Stimulated activated effector memory CD8-positive, alpha-beta T cell treated with anti-CD3 and anti-CD28 coated beads, Interleukin-12 subunit alpha, Interleukin-12 subunit beta, amount 100 ng/mL, for 72 hours (primary cell): ENCODE measurements at places on chromosomes 6 and 20.

GRCh38 chr6:3349388-3350251 is 90.9 kb downstream of the PSMG4 start:
- no peak for DNase-seq

GRCh38 chr6:113562248-113562647 is 294.9 kb upstream of the MARCKS start:
- DNase-seq: no peak

DNA sequence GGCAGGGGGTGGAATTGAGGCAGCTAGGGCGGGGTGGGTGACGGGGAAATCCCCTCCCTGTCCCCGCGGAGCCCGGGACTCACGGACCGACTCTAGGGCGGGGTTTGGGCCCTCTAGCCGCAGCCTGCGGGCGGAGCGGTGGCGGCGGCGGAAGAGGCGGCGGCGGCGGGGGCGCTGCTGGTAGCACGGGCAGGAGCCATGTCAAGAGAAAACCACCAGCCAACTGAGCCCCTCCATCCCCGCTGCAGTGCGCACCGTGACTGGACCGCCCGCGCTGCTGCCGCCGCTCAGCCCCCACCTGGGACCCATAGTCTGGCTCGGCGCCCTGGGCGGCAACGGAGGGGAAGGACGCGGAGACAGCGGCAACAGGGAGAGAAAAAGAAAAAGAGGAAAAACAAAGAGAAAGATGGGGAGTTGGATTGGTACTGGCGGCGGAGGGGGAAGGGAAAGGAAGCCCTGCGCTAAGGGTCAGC is 1.2 kb upstream of the C6orf62 start:
- peak; percentile 68 for DNase-seq

DNA sequence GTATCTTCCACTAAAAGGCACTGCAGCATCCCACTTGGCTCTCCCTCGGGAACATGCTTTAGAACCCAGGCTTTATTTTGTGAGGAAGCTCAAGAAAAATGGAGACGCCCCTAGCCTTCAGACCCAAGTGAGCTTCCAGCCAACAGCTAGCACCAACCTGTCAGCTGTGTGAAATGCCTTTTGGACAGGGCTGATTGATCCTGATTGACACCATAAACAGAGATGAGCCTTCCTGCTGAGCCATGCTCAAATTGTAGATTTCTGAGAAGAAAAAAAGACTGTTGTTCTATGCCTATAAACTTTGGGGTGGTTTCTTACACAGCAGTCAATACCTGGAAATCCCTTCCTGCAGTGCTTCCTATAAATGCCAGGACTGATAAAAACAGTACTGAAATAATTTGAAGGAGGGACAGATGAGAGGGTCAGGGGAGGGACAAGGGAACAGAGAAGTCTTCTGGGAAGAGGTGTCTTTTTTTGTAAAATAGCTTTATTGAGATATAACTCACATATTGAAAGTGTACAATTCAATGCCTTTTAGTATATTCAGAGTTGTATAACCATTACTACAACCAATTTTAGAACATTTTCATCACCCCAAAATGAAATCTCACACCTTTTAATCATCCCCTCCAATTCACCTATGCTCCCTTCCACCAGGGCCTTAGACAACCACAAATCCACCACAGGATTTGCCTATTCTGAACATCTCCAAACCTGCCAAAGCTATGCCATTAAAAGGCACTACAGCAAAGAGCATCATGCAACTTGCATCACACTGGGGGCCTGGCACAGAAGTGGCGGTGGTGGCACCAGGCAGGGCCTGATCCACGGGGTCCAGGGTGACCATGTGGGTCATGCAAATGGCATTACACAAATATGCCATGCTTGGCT is 2.7 kb upstream of the STK4 start:
- DNase-seq: no peak

GRCh38 chr20:40768105-40768504 is 79.1 kb upstream of the MAFB start:
- DNase-seq: no peak

GRCh38 chr6:82750556-82750955 is 315.1 kb downstream of the UBE3D start:
- no peak for DNase-seq

GRCh38 chr6:165663377-165663735 is 315 bp upstream of the PDE10A start:
- no peak for DNase-seq
